ENCODE measurements at places on chromosomes 16 and 17. TPM values are rescaled to one million over a fixed set of nuclear protein-coding genes. Genes with fewer than 3 reads are reported as not detected.

DNA sequence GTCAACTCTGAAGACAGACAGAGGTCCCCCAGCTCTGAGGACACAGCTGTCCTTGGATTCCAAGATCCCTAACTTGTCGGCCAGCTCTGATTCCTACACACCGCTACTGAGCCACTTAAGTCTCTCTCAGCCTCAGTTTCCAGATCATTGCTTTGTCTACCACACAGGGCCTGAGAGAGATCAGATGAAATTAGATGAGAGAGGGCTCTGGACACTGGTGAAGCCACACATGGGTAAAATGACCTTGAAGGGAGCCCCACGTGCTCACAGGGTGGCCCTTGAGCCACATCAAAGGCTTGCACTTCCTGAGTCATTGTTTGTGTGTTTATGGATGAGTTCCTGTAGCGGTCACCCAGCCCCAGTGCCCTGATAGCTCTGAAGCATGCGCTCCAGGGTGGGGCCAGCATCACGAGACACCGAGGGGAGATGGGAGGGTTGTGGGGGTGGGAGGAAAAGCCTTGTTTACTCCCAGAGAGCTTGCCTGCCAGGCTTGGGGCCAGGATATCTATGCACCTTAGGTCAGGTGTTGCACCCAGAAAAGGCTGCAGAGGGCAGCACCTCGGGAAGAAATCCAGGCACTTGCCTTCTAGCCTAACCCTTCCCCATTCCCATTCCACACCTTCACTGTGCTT lies 32.7 kb upstream of the SLC6A2 start:
- no peak for DNase-seq

DNA sequence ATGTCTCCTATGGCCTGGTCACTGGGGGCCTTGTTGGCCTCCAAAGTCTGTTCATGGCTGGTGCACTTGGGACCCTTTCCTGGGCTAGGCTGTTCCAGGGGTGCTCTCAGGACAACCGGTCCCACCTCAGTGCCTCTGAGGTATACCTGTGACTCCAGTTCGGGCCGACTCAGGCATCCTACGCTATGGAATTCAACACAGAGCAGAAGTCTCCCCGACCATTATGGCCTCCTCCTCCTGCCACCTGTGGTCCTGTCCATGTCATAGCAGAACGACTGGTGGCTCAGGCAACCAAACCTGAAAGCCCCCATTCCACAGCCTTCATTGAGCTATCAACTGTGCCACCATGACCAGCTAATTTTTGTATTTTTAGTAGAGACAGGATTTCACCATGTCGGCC lies 8.5 kb upstream of the PSMD7 start:
- DNase-seq, result no peak

DNA sequence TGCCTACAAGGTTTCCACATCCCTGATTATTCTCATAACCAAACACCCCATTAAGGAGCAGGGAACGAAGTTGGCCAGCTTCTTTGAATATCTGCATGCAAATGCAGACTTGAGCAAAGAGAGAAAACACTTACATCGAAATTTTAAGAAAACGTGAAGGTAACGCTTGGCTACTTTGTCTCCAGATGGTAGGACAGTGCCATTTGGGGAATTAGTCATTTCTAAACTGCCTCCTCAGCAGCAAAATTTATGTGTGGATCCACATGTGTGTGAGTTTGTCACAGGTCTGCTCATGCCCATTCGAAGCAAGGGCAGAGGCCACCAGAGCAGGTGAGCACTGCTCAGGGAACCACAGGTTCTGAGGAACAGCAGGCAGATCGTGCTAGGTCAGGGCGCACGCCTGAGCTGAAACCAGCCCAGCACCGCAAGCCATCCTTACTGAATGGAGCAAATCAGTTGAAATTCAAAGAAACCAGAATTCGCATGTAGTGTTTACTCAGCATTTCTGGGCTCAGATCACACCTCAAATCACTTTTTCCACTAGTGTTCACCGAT lies 80.1 kb downstream of the SOCS1 start:
- no peak for DNase-seq

Gene ASGR2
- not detected for total RNA-seq

All from umbilical cord (tissue), 2 donors.